ENCODE measurements at places on chromosomes 11 and 22.

GRCh38 chr22:43666457-43666856 is 145.6 kb downstream of the EFCAB6 start:
- no peak for DNase-seq

- DNase-seq: no peak
Measured at GRCh38 chr11:12853652-12854296, 155.3 kb upstream of the RASSF10 start.

DNA sequence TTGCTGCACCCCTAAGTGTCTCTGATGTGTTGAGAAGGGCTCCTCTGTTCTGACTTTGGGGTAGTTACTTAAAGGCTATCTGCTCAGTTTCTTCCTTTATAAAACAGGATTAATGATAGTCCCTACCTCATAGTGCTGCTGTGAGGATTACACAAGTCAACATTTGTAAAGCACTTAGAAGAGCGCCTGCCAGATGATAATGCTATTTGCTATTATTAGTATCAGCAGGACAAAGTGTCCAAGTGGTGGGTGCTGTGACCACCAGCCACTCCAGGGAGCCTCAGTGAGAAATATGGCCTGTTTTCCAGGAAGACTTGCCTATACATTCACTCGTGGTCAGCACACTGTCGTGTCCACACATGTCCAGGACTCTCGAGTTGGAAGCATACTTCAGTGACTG is 16.2 kb downstream of the POU2F3 start:
- DNase-seq: no peak

DNA sequence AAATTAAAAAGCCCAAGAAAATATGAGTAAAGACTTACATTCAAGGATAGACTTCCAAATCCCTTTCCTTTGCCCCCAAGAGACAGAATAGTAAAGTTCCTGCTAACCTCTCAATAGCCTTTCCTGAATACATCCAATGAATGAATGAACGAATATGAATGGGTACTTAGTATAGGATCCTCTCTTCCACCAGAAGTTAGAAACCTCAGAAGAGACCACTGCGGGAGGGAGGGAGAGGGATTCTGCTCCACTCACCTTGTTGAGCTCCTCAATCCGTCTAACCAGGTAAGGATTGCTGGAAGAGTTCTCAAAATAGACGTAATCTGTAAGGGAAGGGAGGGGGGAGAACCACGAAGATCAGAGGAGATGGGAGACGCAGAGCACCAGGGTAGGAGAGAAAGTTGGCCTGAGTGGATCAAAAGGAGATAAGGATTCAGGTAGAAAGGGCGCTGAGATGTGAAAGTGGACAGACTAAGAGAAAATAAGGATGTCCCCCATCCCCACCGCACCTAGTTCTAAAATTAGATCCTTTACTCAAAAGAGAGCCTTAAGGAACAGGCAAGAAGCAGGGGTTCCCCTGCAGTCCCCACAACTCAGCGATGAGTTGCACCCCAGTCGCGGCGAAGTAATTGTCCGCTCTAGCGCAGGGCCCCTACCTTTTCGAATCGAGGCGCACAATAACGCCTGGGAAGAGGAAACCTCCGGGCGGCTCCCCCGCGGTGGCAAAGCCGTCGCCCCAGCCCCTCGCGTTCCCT is 1.1 kb downstream of the MTA2 start:
- peak; percentile 39 for DNase-seq

- peak; percentile 44 for DNase-seq
Measured at GRCh38 chr11:22624742-22625447, 728 bp downstream of the FANCF start.

GRCh38 chr22:22684580-22685561 is 40.5 kb downstream of the GGTLC2 start:
- peak; percentile 20 for DNase-seq

DNA sequence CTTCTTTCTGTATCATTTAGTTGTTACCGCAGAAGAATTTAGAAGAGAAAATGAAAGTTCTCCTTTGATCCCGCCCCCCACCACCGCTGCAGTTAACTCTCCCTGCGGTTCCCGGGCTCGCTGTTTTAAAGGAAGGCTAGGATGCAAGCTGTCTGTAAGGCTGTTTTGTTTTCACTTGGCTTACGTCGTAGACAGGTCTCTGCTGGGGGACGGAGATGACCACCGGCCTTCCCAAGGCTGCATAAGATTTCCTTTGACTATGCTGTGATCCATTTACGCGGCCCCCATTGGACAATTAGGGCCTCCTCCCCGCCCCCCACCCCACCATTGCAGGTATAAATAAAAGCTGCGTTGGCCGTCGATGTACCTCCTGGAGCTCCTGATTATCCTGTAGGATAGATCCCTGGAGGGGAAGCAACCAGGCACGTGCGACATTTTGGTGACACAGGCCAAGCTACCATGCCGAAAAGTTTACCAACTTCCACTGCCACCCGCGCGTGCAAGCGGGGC is 1.4 kb upstream of the CPT1A start:
- peak; percentile 70 for DNase-seq

DNA sequence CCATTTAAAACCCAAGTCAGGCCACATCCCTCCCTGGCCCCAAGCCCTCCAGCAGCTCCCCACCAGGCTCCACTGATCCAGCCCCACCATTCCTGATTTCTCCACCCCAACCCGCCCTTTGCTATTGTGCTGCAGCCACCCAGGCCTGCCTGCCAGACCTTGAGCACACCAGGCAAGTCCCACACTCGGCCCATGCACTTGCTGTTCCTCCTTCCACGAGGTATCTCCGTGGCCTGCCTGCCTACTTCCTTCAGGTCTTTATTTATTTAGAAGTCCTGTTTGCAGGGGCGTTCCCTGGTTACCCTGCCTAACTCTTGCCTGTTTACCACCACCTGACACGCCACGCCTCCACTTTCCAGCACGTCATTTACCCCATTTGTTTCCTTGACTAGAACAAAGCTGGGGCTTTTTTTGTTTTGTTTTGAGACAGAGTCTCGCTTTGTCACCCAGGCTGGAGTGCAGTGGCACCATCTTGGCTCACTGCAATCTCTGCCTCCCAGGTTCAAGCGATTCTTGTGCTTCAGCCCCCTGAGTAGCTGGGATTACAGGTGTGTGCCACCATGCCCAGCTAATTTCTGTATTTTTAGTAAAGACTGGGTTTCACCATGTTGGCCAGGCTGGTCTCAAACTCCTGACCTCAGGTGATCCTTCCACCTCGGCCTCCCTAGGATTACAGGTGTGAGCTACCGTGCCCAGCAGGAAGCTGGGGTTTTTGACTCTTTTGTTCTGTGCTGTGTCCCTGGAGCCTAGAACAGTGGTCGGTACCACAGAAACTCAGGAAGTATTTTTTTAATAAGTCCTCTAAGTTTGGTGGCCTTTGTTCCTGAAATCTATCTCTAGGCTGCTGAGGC is 6.7 kb downstream of the CENPM start:
- DNase-seq: peak; percentile 81

GRCh38 chr11:2913019-2913431 is 16.2 kb downstream of the PHLDA2 start:
- no peak for DNase-seq

GRCh38 chr11:13062115-13062514 is 53.0 kb downstream of the RASSF10 start:
- DNase-seq: no peak

- DNase-seq: no peak
Measured at GRCh38 chr11:117594721-117595120, 202.3 kb downstream of the DSCAML1 start.

- DNase-seq: no peak
Measured at GRCh38 chr11:57633394-57634070, 16.2 kb downstream of the YPEL4 start.

GRCh38 chr11:16505481-16505880 is 149.1 kb upstream of the SOX6 start:
- DNase-seq: no peak

DNA sequence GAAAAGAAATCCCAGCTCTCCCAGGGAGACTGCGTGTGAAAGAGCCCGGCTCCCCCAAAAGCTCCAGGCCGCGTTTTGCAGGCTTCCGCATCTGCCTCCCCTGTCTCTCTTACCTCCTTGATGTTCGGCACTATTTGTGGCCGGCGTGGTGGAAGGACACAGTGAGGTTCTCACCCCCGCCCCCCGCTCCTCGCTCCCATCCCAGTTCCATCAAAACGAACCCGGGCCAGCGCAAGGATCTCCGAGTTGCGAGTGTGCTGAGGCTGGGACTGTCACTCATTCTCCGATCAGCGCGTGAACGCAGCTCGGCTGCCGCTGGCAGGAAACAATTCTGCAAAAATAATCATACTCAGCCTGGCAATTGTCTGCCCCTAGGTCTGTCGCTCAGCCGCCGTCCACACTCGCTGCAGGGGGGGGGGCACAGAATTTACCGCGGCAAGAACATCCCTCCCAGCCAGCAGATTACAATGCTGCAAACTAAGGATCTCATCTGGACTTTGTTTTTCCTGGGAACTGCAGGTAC is at the start of gene NCAM1:
NCAM1 (plus strand) TSS at position 275 of the 523 bp plus-strand sequence.
- peak; percentile 28 for DNase-seq

DNA sequence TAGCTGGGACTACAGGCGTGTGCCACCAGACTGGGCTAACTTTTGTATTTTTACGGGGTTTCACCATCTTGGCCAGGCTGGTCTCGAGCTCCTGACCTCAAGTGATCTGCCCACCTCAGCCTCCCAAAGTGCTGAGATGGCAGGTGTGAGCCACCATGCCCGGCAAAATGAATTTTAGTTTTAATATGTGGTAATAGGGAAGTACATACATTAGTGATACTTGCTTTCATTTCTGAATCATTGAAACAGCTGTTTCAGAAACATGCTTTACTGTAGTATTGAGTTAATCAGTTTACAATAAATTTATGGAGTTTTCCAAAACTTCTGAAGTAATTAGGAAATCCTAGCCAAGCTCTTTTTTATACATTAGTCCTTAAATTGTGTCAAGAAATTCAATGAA is 15.6 kb downstream of the PCF11 start:
- DNase-seq: no peak

- peak; percentile 47 for DNase-seq
Measured at GRCh38 chr11:18485913-18486528, 30.4 kb downstream of the LDHAL6A start.

DNA sequence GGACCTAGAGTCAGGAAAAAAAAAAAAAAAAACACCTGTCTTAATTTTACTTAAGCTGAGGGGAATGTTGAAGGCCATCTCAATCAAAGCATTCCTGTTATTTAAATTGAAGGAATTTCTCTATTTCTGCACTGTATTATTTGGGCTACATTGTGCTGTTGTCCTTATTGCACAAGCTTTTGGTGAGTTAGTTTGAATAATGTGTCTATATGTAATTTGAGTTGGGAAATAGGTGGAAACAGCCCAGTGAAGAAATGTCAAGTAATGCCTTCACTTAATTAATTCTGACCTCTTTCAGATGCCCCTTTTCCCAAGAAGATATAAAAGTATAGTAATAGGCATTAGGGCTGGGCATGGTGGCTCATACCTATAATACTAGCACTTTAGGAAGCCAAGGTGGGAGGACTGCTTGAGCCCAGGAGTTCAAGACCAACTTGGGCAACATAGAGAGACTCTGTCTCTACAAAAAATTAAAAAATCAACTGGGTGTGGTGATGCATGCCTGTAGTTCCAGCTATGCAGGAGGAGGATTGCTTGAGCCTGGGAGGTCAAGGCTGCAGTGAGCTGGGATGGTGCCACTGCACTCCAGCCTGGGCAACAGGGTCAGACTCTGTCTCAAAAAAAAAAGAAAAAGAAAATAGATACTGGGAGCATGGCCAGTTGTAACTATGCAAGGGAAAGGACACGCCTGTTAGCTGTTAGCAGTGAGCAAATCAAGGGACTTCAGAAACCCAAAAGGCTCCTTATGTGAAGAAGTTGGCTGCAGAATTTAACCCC is 34.9 kb downstream of the OR10A6 start:
- DNase-seq: no peak

DNA sequence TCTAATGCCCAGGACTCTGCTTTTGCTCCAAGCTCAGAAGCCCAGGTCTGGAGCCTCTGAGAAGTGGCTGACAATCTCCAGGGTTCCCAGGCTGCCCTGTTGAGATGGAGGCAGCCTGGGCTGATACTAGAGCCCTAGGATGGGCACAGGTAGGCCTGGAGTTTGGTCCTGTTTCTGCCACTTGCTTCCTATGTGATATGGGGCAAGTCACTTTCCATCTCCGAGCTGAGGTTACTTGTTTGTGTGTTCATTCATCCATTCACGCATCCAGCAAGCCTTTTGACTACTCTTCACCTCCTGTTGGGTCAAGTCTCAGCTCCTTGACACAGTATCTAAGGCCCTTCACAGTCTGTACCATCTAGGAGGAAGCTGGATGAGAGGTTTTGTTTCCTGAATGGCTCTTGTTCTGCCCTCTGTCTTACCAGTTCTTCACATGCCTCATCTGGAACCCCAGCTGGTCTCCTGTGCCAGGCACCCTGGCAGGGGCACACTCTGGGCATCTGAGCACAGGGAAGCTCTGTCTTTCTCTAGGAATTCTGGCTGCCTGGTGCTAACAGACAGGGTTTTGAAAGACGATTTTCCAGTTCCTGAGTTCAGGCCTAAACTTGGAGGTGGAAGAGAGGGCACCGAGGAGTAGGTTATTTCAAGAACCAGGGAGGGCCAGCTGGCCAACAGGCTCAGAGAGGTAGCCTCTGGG is 53.2 kb upstream of the AMPD3 start:
- no peak for DNase-seq

DNA sequence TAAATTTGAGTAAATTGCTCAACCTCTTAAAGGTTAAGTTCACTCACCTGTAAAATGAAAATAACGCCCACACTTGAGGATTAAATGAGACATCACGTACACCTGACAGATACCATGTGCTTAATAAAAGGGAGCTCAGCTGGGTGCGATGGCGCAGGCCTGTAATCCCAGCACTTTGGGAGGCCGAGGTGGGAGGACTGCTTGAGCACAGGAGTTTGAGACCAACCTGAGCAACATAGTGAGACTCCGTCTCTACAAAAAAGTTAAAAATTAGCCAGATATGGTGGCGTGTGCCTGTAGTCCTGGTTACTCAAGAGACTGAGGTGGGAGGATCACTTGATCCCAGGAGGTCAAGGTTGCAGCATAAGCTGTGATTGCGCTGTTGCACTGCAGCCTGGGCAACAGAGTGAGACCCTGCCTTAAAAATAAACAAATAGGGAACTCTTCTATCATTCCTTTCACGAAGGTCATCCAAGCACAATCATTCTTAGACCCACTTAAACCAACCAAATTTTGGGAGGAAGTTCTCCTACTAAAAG is 134.1 kb downstream of the BBOX1 start:
- no peak for DNase-seq
